Islet precursor cell (in vitro differentiated cells): ENCODE measurements at places on chromosomes 7 and 10.
A peak's percentile ranks its signal among the peaks of the same experiment; 100 is the strongest.

GRCh38 chr7:130356876-130357611 is 12.4 kb downstream of the CPA5 start:
- peak; percentile 84 for DNase-seq

DNA sequence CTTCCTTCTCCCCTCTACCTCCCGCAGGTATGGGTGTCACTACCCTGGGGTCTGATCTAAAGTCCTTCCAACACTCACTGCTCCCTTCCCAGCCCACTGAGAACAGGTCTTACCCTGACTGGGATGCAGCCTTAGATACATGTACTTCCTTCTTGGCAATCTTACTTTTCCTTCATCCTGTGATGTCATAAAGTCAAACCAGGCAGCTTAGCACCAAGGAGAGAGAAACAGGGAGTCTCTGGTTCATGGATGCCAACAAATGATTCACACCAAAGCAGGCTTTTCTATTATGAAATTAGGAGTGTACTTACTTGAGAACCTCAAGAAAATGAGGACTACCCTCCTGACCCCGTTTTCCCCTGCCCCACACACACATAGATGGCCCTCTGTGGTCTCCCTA is 111.0 kb upstream of the KMT2E start:
- no peak for DNase-seq

DNA sequence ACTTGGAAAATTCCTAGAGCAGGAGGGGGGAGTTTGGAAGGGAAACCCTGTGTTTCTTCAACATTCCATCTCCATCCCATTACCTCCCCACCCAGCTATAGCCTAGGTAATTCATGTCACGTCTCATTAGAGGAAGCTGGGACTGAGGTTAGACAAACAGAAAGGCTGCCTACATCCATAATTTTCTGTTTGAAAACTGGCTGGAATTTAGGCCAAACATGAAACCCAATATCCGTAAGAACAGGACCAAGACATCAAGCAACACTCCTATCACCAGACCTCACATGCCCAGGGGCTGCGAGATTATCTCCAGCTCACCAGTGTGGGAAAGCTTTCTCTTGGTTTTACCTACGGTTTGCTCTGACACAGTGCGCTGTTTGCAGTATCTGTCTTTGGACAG is 316.3 kb downstream of the FRMD4A start:
- no peak for DNase-seq

GRCh38 chr10:58269782-58270290 is 874 bp downstream of the CISD1 start:
- DNase-seq = no peak

GRCh38 chr7:128726737-128727072 is 12.5 kb upstream of the CALU start:
- DNase-seq = no peak

DNA sequence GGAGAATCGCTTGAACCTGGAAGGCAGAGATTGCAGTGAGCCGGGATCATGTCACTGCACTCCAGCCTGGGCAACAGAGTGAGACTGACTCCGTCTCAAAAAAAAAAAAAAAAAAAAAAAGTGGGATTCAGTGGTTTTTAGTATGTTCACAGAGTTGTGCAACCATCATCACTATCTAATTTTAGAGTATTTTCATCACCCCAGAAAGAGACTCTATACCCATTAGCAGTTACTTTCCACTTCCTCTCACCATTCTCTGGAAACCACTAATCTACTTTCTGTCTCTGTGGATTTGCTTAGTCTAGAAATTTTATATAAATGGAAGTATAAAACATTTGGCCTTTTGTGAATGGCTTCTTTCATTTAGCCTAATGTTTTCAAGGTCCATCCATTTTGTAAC is 113.4 kb downstream of the ST7 start:
- DNase-seq = no peak

DNA sequence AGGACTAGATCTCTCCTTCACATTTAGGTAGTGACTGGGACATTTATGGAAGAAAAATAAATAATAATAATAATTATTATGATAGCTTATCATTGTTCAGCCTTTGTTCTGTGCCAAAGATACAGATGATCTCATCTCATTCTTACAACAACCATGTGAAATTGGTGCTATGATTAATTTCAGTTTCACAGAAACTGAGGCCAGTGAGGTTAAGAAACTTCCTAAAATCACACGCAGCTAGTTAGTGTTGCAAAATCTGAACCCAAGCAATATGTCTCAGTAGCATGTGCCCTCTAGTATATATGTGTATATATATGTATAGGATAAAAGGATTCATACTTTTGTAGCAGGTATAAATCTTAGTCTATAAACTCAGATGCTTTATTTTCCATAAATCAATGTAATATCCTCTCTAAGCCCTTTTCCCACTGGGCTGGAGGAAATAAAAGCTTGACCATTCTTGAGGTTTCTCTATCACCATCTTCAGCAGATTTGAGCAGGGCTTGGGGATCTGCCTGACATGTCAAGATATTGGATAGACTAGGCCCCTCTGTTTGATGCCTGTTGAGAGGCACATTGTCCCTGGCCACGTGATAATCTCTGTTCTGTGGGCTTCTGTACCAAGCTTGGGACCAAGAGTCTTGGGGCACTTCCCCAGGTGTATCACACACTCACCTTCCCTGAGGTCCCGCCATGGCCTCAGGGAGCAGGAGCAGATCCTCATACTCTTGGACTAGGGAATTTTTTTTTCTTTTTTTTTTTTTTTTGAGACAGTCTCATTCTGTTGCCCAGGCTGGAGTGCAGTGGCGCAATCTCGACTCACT is 172.6 kb upstream of the NRP1 start:
- no peak for DNase-seq

DNA sequence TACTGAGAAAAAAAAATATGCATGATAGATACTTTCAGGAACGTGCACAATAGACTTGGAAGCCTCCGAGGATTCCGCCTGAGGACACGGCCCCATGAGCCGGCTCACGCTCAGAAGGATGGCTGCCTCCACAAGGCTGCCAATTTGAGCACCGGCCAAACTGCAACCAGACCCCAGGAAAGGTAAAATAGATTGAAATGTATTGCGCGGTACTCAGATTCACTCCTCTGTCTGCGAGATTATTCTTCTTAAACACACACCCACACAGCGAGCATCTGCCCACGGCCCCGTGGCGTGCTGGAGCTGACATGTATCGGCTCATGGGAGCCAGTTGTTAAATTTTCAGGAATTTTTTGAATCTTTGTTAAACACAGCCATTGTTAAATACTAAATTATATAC is 653.2 kb upstream of the MKI67 start:
- no peak for DNase-seq

DNA sequence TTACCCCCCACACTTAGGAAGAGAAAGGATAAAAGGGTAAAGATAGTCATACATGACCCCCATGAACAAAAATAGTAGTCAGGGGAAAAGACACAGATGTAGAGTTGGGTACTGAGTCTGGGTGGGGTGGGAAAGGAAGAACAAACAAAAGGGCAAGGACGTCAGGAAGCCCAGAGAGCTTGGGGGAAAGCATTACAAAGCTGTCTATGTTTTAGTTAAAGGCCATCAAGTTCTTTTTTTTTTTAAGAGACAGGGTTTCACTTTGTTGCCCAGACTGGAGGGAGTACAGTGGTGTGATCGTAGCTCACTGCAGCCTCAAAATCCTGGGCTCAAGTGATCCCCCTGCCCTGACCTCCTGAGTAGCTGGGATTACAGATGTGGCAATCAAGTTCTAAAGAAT is 98.4 kb upstream of the PDLIM1 start:
- no peak for DNase-seq

GRCh38 chr10:48209241-48209640 is 65.3 kb downstream of the FRMPD2 start:
- DNase-seq = no peak

DNA sequence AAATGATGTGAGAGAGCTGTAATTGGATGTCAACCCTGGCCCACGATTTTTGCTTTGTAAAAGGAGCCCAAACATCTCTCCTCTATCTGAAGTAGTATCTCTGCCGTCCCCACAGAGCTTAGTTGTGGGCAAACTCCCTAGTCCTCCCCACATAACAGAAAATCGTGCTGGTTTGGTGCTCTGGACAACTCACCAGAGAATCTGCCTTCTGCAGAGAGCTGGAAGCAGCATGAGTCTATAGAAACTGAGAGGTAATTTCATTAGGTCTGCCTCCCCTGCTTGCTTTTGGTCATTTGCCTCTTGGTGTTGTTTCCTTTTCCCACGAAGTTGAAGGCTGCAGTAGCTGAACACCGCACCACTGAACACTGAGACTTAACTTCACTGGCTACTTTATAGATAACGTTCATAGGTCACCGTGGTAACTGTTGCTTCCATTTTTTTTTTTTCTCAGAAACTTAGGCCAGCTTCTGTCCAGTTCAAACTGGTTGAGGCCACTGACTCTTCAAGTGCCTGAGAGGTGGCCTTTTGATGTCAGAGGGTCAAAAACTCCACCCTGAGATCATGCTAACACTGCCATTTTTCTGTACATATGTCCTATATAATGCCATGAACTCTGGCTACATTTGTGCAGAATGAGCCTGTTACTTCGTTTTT is 3.3 kb upstream of the CDCA7L start:
- no peak for DNase-seq

GRCh38 chr10:93034426-93034825 is 26.2 kb upstream of the CYP26C1 start:
- DNase-seq = no peak

GRCh38 chr7:101572156-101572555 is 56.9 kb downstream of the MYL10 start:
- no peak for DNase-seq

DNA sequence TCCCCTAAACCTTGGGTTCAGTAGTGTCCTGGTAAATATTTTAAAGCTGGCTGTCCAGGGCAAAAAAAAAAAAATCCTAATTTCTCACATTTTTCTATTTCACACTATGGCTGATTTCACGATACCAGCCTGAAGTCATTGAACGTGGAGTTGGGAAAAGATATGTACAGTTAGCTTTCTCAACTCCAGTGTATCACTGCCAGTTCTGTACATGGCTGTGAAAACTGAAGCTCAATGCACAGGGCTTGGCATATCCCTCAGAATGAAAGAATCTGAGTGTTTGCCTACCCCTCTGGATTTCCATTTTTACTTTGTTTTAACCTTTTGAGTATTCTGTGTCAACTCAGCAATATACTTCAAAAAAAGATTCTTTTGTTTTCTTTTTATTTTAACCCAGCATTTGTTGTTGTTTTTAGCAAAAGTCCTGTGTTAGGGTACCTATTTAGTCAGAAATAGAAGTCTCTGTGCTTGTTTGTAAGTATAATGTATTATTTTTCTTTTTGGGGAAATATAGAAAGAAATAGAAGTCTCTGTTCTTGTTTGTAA is 274.5 kb downstream of the ADK start:
- no peak for DNase-seq

GRCh38 chr10:1137499-1138163 is 81.4 kb downstream of the WDR37 start:
- DNase-seq = peak; percentile 31

- DNase-seq = no peak
Measured at GRCh38 chr10:12685261-12686058, 316.1 kb downstream of the CCDC3 start.

DNA sequence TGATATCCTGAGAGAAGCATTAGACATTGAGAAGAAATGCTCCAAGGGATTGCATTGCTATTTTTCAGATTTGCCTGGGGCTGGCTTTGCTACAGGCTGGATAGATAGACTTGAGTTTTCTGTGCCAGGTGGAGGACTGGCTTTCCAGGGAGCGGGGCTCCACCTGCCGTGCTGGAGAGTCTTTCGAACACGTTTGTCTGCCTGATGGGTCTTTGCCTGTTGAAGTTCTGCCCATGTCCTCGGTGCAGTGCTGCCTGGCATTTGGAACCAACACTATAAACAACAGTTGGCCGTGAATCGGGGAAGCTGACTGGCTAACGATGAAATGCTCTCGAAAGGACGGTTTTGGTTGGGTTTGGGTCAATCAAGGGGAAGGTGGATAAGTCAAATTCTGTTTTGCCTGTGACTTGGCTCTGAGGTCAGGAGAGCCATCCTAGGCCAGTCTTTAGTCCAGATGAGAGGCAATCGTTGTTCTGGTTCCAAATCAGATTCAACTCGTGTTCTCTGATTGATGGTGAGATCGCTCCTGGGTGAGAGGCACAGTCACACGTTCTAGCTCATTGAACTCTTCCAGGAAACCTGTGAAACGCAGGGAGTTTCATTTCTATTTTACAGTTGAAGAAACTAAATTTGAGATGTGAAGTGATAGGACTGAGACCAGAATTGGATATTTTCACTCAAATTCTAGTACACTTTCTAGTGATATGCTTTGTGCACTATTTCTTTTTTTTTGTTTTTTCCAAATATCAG is 599.0 kb downstream of the TYW1 start:
- DNase-seq = no peak

DNA sequence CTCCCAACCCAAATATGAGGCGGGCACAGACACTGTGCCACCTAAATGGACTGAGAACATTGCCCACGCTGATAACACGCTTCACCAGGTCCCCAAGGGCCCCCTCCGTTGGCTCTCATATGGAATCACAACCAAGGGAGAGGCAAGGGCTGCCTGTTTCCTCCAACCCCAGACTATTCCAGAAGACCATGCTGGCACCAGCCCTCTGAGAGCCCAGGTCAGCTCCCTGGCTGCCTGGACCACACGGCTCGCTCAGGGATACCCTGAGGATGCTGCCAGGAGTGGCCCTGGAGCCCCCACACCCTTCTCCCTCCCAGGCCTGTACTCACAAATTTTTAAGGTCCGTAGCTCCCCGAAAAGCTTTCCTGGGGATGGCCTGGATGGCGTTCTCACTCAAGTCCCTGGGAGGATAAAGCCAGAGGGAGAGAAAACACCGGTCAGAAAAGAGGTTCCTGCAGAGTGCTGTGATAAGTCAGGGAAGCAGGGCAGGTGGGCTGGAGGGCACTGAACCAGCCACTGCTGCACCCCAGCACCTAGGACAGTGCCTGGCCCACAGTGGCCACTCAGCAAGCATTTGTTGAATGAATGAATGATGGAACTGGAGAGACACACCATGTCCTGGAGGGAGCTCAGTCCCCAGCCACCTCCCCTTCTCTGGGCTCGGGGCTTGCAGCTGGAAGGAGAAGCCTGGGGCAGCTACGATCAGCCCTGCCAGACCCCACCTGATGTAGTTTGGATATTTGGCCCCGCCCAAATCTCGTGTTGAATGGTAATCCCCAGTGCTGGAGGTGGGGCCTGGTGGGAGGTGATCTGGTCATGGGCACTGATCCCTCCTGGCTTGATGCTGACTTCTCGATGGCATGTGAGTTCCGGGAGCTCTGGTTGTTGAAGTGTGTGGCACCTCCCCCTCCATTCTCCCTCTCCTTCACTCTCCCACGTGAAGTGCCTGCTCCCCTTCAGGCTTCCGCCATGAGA is 119.8 kb downstream of the SLIT1 start:
- no peak for DNase-seq

DNA sequence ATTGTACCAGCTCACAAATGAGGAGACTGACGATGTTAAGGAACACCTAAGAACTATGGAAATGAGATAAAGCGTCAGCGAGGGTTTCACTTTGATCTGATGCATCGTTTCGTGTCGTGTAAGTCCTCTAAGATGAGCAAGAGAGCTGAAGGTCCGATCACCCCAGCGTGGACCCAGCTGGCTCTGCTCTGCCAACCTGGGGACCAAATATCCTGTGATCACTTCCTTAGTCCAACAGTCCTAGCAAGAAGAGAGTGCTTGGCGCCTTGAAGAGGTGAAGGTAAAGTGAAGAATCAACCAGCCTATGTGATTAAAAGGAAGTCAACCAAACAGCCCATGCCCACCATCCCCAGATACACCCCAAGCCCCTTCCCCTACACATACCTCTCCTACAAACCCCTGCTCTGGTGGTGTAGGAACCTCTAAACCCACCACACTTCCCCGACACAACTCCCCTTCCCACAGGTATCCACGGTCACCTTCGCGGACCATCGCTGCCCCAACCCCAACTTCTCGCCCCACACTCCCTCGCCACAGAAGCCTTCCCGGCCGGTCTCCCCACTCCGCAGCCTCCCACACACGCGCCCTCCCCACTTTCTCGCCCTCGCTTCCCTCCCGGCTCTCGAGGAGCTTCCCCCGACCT is 722 bp downstream of the UPF2 start:
- peak; percentile 64 for DNase-seq
